ENCODE measurements at places on chromosomes 5 and 9.
A peak's percentile ranks its signal among the peaks of the same experiment; 100 is the strongest.

GRCh38 chr9:92406477-92406876, 2.1 kb upstream of the OGN start:
- no peak for DNase-seq

DNA sequence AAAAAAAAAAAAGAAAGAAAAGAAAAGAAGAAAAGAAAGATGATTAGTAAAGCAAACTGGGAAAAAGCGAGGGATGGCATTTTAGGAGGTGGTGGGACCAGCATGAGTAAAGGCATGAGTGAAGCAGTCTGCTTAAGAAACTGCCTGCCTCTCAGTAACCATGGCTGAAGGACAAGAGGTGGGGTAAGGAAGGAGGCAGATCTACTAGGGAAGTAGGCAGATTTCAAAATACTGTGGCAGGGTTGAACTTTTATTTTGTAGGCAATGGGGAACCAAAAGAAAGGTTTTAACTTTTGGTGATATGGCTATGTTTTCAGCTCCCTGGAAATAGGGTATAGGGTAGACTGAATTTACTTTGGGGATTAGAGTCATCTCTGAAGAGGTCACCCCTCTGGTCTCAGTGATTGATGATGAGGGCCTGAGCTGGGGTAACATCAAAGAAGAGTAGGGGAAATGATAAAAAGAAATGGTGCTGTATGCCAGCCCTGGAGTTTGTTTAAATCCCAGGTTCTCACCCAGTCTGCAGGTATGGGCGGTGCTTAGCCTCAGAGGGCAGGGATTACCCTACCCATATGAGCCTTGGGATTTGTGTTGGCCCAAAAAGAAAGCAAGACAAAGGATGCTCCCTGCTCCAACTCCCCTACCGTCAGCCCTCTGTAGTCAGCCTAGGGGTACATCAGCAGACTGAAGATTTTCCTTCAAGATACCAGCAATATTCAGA, 316.2 kb downstream of the CWC27 start:
- DNase-seq, result no peak

GRCh38 chr9:126609711-126610388, 3.9 kb upstream of the LMX1B start:
- DNase-seq, result no peak

DNA sequence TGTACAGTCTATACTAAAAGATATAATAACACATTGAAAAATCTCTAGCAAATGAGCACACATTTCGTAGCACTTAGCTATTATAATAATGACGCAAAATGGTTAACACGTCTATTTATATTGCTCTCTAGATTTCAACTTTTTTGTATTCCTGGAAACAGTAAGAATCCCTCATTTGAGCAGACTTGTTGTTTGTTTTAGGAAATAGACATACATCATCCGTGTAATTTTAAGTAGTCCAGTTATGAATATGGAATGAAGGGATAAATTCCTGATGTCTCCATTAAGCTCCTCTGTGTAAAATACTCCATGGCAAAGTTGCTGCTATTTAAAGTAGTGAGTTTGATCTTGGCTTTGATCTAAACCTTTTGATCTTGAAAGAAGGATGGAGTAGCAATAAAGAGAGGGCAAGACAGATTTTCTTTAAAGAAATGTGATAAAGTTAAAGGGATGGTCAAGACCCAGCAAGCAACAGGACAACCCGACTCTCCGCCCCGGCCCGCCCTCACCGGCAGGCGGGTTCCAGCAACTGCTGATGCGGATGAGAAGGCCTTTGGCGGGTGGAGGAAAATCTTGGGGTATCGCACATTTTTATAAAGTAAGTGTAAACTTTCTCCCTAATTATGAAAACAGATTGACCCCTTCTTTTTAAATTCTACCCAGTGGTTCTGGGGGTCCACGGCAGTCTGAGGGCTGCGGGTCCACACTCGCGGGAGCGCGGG, 277.4 kb downstream of the AOPEP start:
- DNase-seq, result peak; percentile 65

- DNase-seq, result peak; percentile 25
These were observed at the start of gene ADAMTSL1 for GRCh38 chr9:18473652-18474279. Gene ADAMTSL1 (plus strand): TSS chr9:18474153. CDS start chr9:18474233, 80 bp downstream.

- no peak for DNase-seq
These were observed 277.2 kb upstream of the MPDZ start for GRCh38 chr9:13556656-13557055.

DNA sequence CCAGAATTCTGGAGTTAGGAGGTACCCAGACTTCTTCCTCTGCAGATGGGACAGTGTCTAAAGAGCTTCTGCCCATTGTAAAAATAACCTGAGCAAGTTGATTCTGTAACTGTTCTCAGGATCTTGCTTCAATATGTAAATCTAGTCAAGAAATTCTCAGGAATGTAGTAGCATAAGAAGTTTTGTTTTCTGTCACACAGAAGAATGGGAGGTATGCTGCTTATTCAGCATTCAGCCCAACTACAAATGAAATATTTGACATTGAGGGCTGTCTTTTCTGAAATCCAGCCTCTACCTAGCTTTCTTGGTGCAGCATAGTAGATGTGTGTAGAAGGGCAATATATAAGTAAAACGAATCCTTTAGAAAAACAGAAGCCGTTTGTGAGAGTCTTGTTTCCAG, 13.8 kb downstream of the MACIR start:
- DNase-seq, result no peak

- DNase-seq, result no peak
These were observed 253.1 kb downstream of the DENND1A start for GRCh38 chr9:123676869-123677268.

GRCh38 chr5:943201-943917, 50.7 kb downstream of the TRIP13 start:
- no peak for DNase-seq

GRCh38 chr5:76385540-76385939, 17.5 kb upstream of the IQGAP2 start:
- no peak for DNase-seq

GRCh38 chr5:83711982-83712601, 8.6 kb downstream of the HAPLN1 start:
- DNase-seq, result peak; percentile 25

DNA sequence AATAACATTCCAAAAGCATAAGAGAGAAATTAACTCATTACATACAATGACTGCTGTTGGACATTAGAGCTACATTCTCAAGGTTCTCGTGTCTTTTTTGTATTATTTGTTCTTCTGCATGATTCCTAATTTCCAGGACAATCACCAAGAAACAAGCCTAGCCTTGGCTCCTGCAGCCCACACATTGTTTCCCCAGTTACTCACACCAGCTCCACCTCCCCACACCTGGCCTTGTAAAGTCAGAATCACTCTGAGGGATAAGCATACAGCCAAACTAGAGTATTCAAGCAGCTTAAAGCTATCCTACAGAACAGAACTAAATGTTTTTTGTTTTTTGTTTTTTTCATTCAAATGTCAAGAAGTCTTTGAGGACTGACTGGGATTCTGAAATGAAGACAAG, 189.2 kb downstream of the HINT1 start:
- DNase-seq, result no peak

DNA sequence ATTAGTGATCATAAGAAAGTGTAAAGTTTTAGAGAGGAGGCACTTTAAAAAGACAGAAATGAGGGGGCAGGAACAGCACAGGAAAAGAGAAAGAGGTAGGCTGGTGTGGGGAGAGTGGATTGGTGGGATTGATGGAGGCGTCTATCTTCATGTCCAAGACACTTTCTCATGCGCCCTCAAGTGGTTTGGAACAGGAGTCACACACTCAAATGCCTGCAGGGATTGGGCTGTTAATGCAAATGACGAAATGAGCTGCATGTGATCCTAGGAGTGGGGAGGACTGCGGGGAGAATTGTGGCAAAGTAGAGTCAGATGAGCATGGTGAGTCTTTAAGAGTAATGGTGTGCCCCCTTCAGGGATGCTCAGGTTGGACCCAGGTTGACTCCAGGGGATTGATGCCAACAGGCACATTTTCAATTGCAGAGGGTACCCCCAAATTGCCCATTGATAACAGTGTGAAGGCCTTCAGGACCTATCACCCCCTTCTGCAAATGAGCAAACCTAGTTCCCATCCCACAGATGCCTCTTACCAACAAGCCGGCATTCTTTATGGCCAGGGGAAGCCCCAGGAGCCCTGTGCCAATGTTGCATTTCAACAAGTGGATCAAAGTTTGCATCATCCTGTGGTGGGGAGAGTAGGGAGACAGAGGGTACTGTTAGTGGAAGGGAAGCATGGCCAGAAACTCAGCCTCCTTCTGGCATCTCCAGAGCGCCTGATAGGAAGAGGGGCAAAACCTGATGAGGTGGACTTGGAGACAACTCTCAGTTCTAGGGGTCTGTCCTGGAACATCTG, 5.3 kb downstream of the SLC36A3 start:
- DNase-seq, result no peak

DNA sequence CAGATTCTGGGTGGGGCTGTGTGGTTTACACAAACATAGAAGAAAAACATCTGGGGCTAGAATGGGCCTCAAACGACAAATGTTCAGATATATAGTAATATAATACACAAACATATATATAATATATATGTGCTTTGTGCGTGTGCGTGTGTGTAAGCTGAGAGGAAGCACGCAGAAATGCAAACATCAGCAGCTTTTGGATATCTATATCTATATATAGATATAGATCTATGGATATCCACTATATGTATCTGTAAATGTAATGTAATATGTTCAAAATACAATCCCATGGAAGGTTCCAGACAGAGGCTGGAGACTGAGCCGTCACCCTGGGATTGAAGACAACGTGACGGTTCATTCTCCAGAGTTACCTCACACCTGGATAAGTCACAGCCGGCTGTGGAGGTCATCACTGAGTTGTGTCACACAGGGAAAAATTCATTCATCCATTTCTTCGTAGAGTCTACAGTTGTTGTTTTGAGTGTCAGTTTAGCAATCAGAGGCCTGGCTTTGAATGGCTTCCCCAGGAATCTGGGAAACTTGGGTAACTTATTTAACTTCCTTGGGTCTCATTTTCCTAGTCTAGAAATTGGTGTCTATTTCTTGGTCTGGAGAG, 123.0 kb upstream of the CPEB4 start:
- DNase-seq, result no peak

GRCh38 chr9:76486151-76486550, 27.2 kb downstream of the GCNT1 start:
- DNase-seq, result no peak

- DNase-seq, result no peak
These were observed 466.8 kb downstream of the SLCO4C1 start for GRCh38 chr5:101829255-101829654.

DNA sequence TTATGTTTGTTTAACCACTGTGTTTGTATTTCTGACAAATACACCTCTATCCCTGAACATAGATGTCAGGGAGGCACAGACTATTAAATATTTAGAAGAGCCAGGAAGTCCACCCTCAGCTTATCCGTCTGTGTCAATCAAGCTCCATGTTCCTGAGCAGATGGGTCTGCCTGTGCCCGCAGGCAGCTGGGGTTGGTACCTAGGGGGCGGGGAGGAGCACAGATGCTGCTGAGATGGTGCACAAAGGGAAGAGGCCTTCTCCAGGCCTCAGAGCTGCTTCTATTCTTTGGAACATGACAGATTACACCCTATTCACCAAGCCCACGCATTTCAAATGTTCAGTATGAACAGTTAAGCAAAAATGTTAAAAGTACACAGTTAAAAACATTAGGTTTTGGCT, 142.1 kb downstream of the EPB41L4A start:
- peak; percentile 10 for DNase-seq

DNA sequence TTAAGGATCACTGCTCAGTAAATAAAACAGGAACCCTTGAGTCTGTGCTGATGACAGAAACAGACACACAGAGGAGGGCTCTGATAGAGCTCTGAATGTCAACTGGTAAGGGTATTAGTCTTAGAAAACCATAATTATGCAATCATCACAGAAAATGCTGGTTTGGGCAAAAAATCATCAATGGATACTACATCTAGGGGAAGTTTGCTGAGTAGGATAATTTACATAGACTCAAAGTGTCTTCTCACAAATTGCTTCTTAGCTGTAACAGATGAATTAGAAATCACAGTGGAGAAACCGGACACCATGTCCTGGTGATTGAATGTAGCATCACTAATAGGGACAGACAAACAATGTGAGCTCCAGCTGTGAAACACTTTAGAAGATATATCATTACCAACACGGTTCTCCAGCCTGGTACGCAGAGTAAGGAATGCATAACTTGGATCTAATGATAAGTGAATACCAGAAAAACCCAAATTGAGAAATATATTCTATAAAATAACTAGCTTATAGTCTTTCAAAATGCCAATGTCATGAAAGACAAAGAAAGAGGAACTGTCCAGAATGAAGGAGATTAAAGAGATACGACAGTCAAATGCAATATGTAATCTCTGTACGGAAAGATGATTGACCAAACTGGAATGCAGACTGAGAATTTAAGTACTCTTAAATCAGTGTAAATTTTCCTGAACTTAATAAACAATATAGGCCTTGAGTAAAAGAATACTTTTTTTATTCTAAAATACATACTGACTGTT, 17.3 kb downstream of the CHD1 start:
- peak; percentile 42 for DNase-seq

DNA sequence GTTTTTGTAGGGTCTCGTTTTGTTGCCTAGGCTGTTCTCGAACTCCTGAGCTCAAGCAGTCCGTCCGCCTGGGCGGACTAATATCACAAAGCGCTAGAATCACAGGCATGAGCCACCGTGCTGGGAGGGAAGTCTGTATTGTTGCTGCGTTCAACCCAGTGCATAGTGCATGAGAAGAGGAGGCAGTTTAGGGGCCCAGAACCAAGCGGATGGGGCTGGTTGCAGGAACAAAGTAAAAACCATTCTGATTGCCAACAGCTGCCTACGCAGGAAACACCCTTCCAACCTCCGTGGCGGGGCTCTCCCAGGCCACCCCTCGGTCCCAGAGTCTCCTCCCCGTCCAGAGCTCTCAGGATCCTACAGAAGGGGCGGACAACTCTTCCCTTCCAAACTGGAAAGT, 87.1 kb downstream of the ANXA2R start:
- no peak for DNase-seq

DNA sequence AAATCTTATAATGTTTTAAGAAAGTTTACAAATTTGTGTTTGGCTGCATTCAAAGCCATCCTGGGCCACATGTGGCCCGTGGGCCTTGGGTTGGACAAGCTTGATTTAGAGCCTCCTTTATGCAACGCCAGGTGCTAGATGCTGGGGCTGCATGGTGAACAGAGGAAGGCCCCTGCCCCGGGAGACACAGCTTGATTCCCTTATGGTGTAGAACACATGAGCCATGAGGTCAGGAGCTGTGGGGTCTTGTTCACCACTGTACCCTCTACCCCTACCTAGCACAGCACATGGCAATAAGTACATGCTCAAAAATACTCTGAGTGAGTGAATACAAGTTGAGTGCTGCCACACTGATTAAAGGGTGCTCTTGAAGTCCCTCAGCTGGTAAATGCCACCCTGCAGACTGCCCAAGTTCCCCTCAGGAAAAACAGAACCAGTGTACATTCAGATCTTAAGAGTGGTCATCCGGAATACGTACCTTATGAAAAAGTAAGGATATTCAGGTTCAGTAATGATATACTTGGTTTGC, 71.9 kb downstream of the ARRDC3 start:
- DNase-seq, result no peak
